ENCODE measurements at places on chromosomes 7 and 10. TPM values are rescaled to one million over a fixed set of nuclear protein-coding genes. Genes with fewer than 3 reads are reported as not detected.

- DNase-seq, result no peak
- H3K36me3 ChIP-seq, result no peaks in the 10 kb centered on the region
- peaks cover 2% of the 10 kb centered on the region for H3K4me1 ChIP-seq
- no peak overlapping the region for H3K27ac ChIP-seq
Observed at GRCh38 chr10:94420998-94421528, 18.7 kb downstream of the TBC1D12 start.

GRCh38 chr10:120942806-120943413, 91.7 kb downstream of the WDR11 start:
- H3K27me3 ChIP-seq, result no peaks in the 10 kb centered on the region
- H3K4me1 ChIP-seq, result no peaks in the 10 kb centered on the region
- H3K4me3 ChIP-seq, result no peak overlapping the region

- no peak for DNase-seq
- no peak overlapping the region for H3K4me3 ChIP-seq
- H3K36me3 ChIP-seq, result no peaks in the 10 kb centered on the region
- no peak overlapping the region for H3K27ac ChIP-seq
- no peaks in the 10 kb centered on the region for H3K27me3 ChIP-seq
Observed at GRCh38 chr7:101845974-101846373, 28.5 kb downstream of the CUX1 start.

- no peaks in the 10 kb centered on the region for H3K36me3 ChIP-seq
- H3K27me3 ChIP-seq, result no peaks in the 10 kb centered on the region
- H3K27ac ChIP-seq, result no peak overlapping the region
- H3K4me1 ChIP-seq, result peaks cover under 1% of the 10 kb centered on the region
Observed at GRCh38 chr10:4519658-4520402, 306.2 kb upstream of the AKR1E2 start.

DNA sequence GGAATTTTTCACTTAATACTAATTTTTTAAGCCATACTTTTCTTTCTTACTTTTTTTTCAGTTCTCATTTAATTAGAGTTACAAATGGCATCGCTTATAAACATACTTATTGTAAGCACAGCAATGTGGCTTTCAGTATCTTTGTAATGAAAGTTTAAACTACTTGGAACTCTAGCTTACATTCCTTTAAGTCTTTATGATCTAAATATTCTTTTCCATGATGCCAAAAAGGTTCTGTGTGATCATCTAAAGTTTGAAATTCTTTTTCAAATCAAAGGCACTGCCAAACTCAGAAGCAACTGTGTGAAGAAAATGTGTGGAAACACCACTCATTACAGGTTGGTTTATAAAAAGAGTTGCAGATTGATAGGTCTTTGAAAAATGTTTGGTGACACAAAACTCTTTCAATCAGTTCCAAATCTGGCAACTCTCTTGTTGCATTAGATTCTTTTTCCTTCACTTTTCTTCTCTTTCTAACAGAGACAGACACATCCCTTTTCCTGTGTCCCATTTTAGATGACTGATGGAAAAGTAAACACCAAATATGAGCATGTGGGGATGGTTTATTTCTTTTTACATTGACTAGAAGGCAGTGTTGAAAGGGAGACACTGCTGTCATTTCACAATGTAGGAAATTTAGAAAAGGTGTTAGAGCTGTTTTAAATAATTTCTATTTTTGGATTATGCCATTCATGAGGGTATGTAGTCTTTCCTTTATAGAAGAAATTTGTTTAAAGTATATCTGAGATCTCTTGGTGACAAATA, 392.3 kb downstream of the SUGCT start:
- no peak for DNase-seq
- no peak overlapping the region for H3K4me3 ChIP-seq
- H3K4me1 ChIP-seq, result no peaks in the 10 kb centered on the region
- H3K27me3 ChIP-seq, result no peaks in the 10 kb centered on the region
- H3K36me3 ChIP-seq, result no peaks in the 10 kb centered on the region

DNA sequence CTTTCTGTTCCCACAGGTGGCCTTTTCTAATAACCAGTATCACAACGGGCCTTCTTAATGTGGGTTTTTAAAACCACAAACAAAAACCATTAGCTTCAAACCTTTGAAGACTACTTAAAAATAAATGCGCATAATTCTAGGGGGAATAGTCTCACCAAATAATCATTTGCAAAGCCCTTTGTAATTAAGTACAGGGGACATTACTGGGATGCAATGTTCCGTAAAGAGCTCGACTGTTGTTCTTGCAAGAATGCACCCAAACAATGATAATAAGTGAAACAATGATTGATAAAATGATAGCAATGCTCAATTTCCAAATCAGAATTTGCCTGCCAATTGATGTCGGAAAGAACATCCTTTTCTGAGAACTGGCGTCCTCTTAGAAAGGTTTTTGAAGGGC, 589.1 kb upstream of the ADARB2 start:
- no peaks in the 10 kb centered on the region for H3K27me3 ChIP-seq
- H3K27ac ChIP-seq, result no peak overlapping the region
- no peaks in the 10 kb centered on the region for H3K36me3 ChIP-seq
- H3K4me1 ChIP-seq, result no peaks in the 10 kb centered on the region

GRCh38 chr10:43778571-43778970, 129.9 kb upstream of the ZNF32 start:
- H3K27ac ChIP-seq, result no peak overlapping the region
- H3K36me3 ChIP-seq, result no peaks in the 10 kb centered on the region
- H3K4me3 ChIP-seq, result no peak overlapping the region

- no peak overlapping the region for H3K4me3 ChIP-seq
- H3K27ac ChIP-seq, result no peak overlapping the region
- H3K4me1 ChIP-seq, result no peaks in the 10 kb centered on the region
Observed at GRCh38 chr10:4606856-4607636, 219.0 kb upstream of the AKR1E2 start.

DNA sequence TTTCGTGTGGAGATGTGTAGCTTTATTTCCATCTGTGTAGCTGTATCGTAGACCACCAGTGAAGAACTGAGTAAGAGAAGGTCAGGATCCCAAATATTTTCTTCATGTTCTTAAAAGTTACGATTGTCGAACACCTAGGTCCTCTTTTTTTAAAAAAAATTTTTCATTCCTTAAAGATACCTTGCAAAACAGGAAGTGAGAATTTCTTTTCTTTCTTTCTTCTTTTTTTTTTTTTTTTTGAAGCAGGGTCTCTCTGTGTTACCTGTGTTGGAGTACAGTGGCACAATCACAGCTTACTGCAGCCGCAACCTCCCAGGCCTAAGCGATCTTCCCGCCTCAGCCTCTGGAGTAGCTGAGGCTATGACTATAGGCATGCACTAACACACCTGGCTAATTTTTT, 60.8 kb downstream of the PHTF2 start:
- H3K36me3 ChIP-seq, result no peaks in the 10 kb centered on the region
- no peak overlapping the region for H3K4me3 ChIP-seq
- no peak for DNase-seq
- H3K4me1 ChIP-seq, result no peaks in the 10 kb centered on the region
- no peaks in the 10 kb centered on the region for H3K27me3 ChIP-seq
- no peak overlapping the region for H3K27ac ChIP-seq

GRCh38 chr10:75375838-75376237, 25.7 kb downstream of the ZNF503 start:
- no peak for DNase-seq
- no peaks in the 10 kb centered on the region for H3K27me3 ChIP-seq
- no peaks in the 10 kb centered on the region for H3K4me1 ChIP-seq
- H3K27ac ChIP-seq, result no peak overlapping the region
- H3K36me3 ChIP-seq, result no peaks in the 10 kb centered on the region
- H3K4me3 ChIP-seq, result no peak overlapping the region

DNA sequence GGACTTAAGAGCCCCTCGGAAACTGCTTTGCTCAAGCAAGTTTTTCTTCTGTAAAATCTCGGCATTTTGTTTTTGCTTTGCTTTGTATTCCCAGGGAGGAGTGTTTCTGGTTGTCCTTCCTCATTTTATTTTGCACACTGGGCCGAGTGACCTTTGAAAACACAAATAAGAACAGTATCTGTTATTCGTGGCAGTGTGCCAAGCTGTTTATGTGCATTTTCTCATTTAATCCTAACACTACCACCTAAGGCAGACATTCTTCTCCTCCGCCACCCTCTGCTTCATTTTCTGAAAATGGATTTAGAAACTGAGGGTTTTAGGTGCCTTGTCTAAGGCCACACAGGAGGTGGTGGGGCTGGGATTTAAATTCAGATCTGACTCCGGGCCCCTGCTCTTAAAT, 218.5 kb downstream of the TCF7L2 start:
- no peak overlapping the region for H3K4me3 ChIP-seq
- no peak for DNase-seq
- H3K4me1 ChIP-seq, result peaks cover 9% of the 10 kb centered on the region
- H3K27me3 ChIP-seq, result no peaks in the 10 kb centered on the region
- H3K36me3 ChIP-seq, result no peaks in the 10 kb centered on the region

- no peaks in the 10 kb centered on the region for H3K36me3 ChIP-seq
- no peak overlapping the region for H3K4me3 ChIP-seq
- H3K27me3 ChIP-seq, result no peaks in the 10 kb centered on the region
Observed at GRCh38 chr7:27419581-27420177, 177.1 kb downstream of the EVX1 start.

- H3K4me3 ChIP-seq, result no peak overlapping the region
- no peak overlapping the region for H3K27ac ChIP-seq
- no peaks in the 10 kb centered on the region for H3K27me3 ChIP-seq
- no peak for DNase-seq
- no peaks in the 10 kb centered on the region for H3K4me1 ChIP-seq
- H3K36me3 ChIP-seq, result no peaks in the 10 kb centered on the region
Observed at GRCh38 chr10:56604624-56605023, 243.6 kb upstream of the ZWINT start.

GRCh38 chr10:178723-179122, 43.5 kb downstream of the ZMYND11 start:
- DNase-seq, result no peak
- no peaks in the 10 kb centered on the region for H3K4me1 ChIP-seq
- no peaks in the 10 kb centered on the region for H3K36me3 ChIP-seq
- no peak overlapping the region for H3K4me3 ChIP-seq
- no peak overlapping the region for H3K27ac ChIP-seq
- H3K27me3 ChIP-seq, result no peaks in the 10 kb centered on the region

DNA sequence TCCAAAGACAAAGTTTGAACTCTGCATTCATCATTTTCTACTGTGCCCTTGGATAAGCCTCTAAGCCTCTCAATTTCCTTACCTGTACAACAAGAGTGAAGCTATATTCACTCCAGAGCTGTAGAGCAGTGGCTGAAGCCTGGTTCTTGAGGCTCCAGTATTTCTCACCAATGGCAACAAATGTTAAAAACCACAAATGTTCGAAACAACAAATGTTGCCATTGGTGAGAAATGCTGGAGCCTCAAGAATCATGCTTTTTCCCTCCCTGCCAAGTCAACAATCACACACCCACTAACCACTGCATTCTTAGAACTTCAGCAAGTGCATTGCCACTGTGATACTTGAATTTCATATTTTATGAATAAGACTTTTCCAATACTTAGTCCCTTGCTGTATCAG, 237.9 kb downstream of the TMEM26 start:
- no peaks in the 10 kb centered on the region for H3K36me3 ChIP-seq
- H3K27me3 ChIP-seq, result no peaks in the 10 kb centered on the region
- H3K4me1 ChIP-seq, result no peaks in the 10 kb centered on the region

GRCh38 chr7:54995610-54996363, 23.0 kb upstream of the EGFR start:
- no peaks in the 10 kb centered on the region for H3K4me1 ChIP-seq
- DNase-seq, result no peak
- H3K27ac ChIP-seq, result no peak overlapping the region
- no peak overlapping the region for H3K4me3 ChIP-seq

- no peak for DNase-seq
- H3K4me3 ChIP-seq, result no peak overlapping the region
- H3K36me3 ChIP-seq, result no peaks in the 10 kb centered on the region
Observed at GRCh38 chr10:77325233-77325537, 312.4 kb downstream of the KCNMA1 start.

DNA sequence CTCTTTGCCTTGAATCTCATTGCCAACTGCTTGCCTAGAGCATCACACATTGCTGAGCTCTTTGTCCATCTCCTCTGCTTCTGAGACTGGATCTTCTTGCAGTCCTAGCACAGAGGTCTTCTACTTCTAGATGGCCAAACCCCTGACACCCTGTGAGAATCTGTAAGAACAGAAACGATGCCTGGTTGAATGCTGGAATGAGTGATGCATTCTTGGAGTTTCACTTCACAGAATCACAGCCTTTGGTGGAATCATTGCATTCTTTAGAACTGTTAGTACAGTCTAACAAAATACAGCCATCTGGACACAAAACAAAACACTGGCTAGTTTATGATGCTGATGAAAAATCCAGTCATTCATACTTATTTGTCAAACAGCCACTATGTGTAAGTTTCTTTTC, 141.7 kb upstream of the ITGB1 start:
- H3K4me1 ChIP-seq, result no peaks in the 10 kb centered on the region
- no peaks in the 10 kb centered on the region for H3K36me3 ChIP-seq
- no peak overlapping the region for H3K27ac ChIP-seq
- no peaks in the 10 kb centered on the region for H3K27me3 ChIP-seq
- no peak for DNase-seq

GRCh38 chr7:131642429-131642828, 86.0 kb upstream of the PODXL start:
- no peaks in the 10 kb centered on the region for H3K27me3 ChIP-seq
- DNase-seq, result no peak
- no peaks in the 10 kb centered on the region for H3K36me3 ChIP-seq
- no peak overlapping the region for H3K27ac ChIP-seq
- H3K4me3 ChIP-seq, result no peak overlapping the region

DNA sequence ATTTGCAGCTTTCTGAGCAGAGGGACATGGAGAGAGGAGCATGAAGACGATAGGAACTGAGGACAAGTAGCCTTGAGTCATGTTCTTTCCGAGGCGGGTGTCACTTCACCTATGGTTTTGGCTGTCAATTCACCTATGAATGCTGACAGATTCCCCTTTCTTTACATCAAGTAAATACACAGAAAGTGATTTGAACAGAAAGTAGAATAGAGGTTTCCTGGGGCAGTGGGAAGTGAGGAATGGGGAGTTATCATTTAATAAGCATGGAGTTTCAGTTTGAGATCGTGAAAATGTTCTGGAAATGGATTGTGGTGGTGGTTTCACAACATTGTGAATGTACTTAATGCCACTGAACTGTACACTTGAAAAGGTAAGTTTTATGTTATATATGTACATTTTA, 138.4 kb upstream of the MDFIC start:
- H3K27me3 ChIP-seq, result no peaks in the 10 kb centered on the region
- no peak for DNase-seq
- H3K27ac ChIP-seq, result no peak overlapping the region

GRCh38 chr7:93719546-93719945, 145.0 kb upstream of the CALCR start:
- DNase-seq, result no peak
- no peak overlapping the region for H3K4me3 ChIP-seq
- H3K4me1 ChIP-seq, result no peaks in the 10 kb centered on the region
- no peaks in the 10 kb centered on the region for H3K27me3 ChIP-seq

TFR2 gene
- polyA plus RNA-seq, result 0.13 TPM

SEMA4G gene
- 25.5 TPM for polyA plus RNA-seq

ZNF3 gene
- 28.0 TPM for polyA plus RNA-seq

MRLN gene
- polyA plus RNA-seq, result not detected

ANKMY2 gene
- 14.7 TPM for polyA plus RNA-seq

GPR22 gene
- polyA plus RNA-seq, result not detected

GHITM gene
- 190 TPM for polyA plus RNA-seq

TMED4 gene
- polyA plus RNA-seq, result 79.3 TPM

AGMO gene
- 0.44 TPM for polyA plus RNA-seq

FOXI2 gene
- polyA plus RNA-seq, result 0.01 TPM

MYO1G gene
- 0.64 TPM for polyA plus RNA-seq

ADRA2A gene
- 20.0 TPM for polyA plus RNA-seq

ATRNL1 gene
- polyA plus RNA-seq, result 42.4 TPM

NCOA4 gene
- polyA plus RNA-seq, result 52.8 TPM

STAG3 gene
- polyA plus RNA-seq, result 3.2 TPM

Data from ovary (tissue), 10 donors.